ENCODE measurements at places on chromosomes 5 and 9. TPM values are rescaled to one million over a fixed set of nuclear protein-coding genes. Genes with fewer than 3 reads are reported as not detected.

TTLL11 gene
- 9.8 TPM for total RNA-seq

DAPK1 gene
- total RNA-seq = 58.8 TPM

CCL28 gene
- total RNA-seq = 6.9 TPM

DNA sequence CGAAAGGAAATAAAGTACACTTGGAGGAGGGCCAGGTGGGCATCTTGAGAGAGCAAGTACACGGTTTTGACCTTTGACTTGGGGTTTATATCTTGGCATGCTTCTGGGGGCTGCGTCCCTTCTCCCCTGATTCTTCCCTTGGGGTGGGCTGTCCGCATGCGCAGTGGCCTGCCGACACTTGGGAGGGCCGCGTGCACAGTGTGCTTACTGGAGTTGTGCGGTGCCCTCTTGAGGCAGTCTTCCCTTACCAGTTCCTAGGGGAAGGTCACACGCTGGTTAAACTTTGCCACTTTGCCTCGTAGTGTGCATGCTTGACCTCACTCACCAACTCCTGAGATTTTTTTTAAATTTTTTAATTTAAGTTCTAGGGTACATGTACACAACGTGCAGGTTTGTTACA is 4.3 kb upstream of the CLPTM1L start:
- no peaks in the 10 kb centered on the region for H3K27me3 ChIP-seq
- H3K4me3 ChIP-seq = no peak overlapping the region
- peaks cover 3% of the 10 kb centered on the region for H3K4me1 ChIP-seq
- no peak overlapping the region for H3K27ac ChIP-seq

DNA sequence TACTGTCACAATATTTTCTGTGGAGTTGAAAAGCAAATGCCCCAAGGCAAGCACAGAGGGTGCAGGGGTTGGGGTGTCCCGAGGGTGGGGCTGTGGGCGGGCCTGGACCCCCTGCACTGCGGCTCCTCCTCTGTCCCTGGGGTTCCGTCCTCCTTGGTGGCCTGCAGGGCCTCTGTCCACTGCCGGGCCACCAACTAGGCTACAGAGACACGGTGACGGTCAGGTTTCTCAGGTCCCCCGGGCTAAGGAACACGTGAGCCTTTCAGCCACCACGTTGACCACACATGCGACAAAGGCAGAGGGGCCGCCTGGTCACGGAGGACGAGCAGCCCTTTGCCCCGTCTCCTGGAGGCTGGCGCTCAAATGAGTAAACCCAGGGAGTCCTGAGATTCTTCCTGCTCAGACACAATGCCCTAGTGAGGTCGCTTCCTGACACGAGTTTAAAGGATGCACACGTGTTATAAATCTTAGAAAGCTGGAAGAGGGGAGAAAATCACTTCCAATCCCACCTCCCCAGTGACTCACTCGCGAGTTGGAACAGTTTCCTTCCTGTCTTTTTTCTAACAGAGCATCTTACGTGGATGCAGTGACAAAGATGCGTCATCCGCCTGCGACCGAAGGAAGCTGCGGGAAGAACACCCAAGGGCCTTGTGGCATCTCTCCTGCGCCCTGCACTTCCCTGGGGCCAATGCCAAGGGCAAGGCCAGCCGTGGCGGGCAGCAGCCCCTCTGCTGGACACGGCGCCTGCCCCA is 24.8 kb upstream of the OBP2B start:
- H3K4me3 ChIP-seq = no peak overlapping the region
- no peak for DNase-seq
- no peaks in the 10 kb centered on the region for H3K27me3 ChIP-seq
- H3K4me1 ChIP-seq = peaks cover 12% of the 10 kb centered on the region
- H3K36me3 ChIP-seq = no peaks in the 10 kb centered on the region

DNA sequence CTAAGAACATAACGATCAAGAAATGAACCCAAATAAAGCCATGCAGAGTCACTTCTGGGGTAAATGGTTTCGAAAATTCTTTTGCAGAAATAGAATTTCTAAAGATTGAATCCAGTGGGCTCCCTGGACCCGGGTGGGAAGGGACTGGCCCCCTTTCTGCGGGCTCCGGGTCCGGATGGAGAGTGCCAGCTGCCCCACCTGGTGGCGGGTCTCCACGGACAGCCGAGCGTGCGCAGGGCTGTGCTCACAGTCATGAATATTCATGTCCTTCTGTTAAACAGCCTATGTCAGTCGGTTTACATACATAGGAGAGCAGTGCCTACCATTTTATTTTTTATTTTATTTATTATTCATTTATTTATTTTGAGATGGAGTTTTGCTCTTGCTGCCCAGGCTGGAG is 4.7 kb upstream of the PPP1R26 start:
- no peaks in the 10 kb centered on the region for H3K36me3 ChIP-seq
- H3K4me1 ChIP-seq = peaks cover 16% of the 10 kb centered on the region
- no peak for DNase-seq
- H3K27me3 ChIP-seq = no peaks in the 10 kb centered on the region
- H3K27ac ChIP-seq = no peak overlapping the region

DNA sequence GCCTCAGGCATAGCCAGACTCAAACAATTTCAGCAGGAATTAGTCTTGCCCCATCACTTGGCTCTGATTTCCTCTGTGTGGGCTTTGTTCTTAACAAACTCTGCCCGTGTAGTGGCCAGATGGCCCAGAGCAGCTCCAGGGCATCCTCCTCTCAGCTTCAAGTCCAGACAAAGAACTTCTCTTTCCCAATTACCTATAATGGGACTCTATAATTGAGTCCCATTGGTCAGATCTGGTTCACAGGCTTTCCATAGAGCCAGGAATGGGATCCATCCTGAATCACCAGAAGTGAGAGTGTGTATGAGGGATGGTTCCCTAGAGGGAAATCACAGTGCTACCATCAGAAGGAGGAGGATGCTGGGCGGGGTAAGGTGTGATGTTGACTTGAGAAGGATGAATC is 515.8 kb downstream of the KIF4B start:
- no peaks in the 10 kb centered on the region for H3K4me1 ChIP-seq
- DNase-seq = no peak
- no peaks in the 10 kb centered on the region for H3K27me3 ChIP-seq
- no peak overlapping the region for H3K4me3 ChIP-seq
- no peaks in the 10 kb centered on the region for H3K36me3 ChIP-seq

DNA sequence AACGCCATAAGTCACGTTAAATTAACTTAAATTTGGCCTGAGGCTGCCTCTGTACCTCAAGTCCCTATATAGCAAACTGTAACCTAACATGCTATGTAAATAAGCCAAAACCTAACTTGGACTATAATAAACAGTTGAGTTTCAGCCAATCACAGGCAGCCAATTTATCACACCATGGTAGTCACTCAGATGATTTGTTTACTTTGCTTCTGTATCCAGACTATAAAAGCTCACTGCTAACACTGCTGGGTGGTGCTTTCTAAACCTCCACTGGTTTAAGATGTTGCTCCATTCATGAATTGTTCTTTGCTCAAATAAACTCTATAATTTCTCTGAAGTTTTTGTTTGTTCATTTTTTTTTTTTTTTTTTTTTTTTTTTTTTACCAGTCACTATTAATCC is 62.8 kb downstream of the TRPM3 start:
- H3K4me1 ChIP-seq = no peaks in the 10 kb centered on the region
- no peaks in the 10 kb centered on the region for H3K36me3 ChIP-seq
- no peak overlapping the region for H3K4me3 ChIP-seq
- H3K27me3 ChIP-seq = no peaks in the 10 kb centered on the region
